ENCODE measurements at places on chromosomes 7 and 10. TPM values are rescaled to one million over a fixed set of nuclear protein-coding genes. Genes with fewer than 3 reads are reported as not detected.
A peak's percentile ranks its signal among the peaks of the same experiment; 100 is the strongest.

DNA sequence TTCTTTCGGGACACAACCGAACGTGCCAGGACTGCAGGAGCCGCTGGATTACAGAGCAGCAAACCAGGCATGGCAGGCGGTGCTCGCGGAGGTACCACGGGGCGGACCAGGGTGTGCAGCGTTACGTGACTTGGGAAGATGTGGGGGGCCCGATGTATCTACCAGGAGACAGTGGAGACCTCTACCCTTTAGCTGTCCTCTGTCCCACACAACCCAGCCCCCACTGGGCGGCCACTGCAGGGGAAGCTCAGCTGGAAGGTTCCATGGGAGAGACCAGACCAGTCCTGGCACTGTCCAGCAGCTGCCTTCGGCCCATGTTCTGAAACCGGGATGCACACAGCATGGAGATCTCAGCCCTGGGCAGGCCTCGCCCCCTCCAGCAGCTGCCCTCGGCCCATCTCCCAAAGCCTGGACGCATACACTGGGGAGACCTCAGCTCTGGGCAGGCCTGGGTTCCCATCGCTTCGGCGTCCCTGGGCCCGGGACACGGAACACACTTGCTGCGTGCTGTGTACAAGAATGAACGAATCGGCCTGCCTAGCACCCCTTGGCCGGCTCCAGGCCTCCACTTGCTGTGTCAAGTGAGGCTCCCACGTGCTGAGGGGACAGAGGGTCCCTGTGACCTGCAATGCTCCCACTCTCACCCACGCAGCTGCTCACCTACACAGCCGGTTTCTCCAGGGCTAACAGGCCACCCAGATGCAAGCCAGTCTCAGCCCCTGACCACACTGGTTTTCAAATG, 177.4 kb downstream of the ELFN1 start:
- H3K27me3 ChIP-seq = peaks cover 9% of the 10 kb centered on the region
- H3K27ac ChIP-seq = no peak overlapping the region
- DNase-seq = peak; percentile 14
- peaks cover 26% of the 10 kb centered on the region for H3K4me1 ChIP-seq
- no peaks in the 10 kb centered on the region for H3K36me3 ChIP-seq

GRCh38 chr7:27165089-27165995, at the start of gene HOXA9:
Gene HOXA9, minus strand, starts transcription at chr7:27165537. Its CDS starts 80 bp downstream, at chr7:27165457.
- H3K4me1 ChIP-seq = peaks cover 2% of the 10 kb centered on the region
- peaks cover 43% of the 10 kb centered on the region for H3K27me3 ChIP-seq
- no peaks in the 10 kb centered on the region for H3K36me3 ChIP-seq
- peak within 1 kb of the TSS; percentile 34 for H3K4me3 ChIP-seq
- peak; percentile 11 for DNase-seq

GRCh38 chr7:31076051-31076450, 23.9 kb downstream of the ADCYAP1R1 start:
- peaks cover 13% of the 10 kb centered on the region for H3K27me3 ChIP-seq
- peaks cover 7% of the 10 kb centered on the region for H3K36me3 ChIP-seq
- H3K27ac ChIP-seq = no peak overlapping the region
- peaks cover 9% of the 10 kb centered on the region for H3K4me1 ChIP-seq

Gene PAPSS2
- total RNA-seq = 4.7 TPM

GRCh38 chr10:119252051-119252465, 44.7 kb downstream of the GRK5 start:
- H3K27ac ChIP-seq = peak overlapping the region; percentile 84
- peaks cover 60% of the 10 kb centered on the region for H3K4me1 ChIP-seq
- H3K4me3 ChIP-seq = no peak overlapping the region
- no peak for DNase-seq
- H3K36me3 ChIP-seq = peaks cover 6% of the 10 kb centered on the region
- H3K27me3 ChIP-seq = peaks cover 8% of the 10 kb centered on the region

Gene GPR26
- total RNA-seq = 0.10 TPM

Gene H2BK1
- total RNA-seq = not detected

Gene LIPF
- not detected for total RNA-seq

Gene PNLIP
- not detected for total RNA-seq
